ENCODE measurements at places on chromosomes 1 and 21.
A peak's percentile ranks its signal among the peaks of the same experiment; 100 is the strongest.

GRCh38 chr21:15976807-15977206 is 247.0 kb downstream of the USP25 start:
- DNase-seq: no peak

GRCh38 chr21:25298512-25299491 is 308.5 kb downstream of the MRPL39 start:
- no peak for DNase-seq

GRCh38 chr1:64502931-64503330 is 33.0 kb downstream of the CACHD1 start:
- no peak for DNase-seq

DNA sequence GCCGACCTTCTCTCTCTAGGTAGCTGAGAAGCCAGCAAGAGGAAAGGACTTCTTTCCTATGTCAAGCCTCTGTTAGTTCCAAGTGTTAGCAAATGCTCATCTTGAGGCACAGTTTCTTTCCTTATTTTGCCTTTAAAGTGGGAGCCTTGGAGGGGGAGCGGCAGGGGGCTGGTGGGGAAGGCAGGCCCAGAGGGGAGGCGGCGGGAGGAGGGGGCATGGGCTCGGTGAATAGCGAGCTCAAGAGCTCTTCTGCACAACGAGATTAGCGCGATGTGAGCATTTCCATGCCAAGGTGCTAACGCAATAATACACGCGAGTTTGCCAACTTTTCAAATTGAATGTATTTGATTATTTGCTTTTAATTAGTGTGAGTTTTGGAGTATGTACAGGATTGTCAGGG is 372.6 kb downstream of the RPS6KC1 start:
- DNase-seq: no peak

DNA sequence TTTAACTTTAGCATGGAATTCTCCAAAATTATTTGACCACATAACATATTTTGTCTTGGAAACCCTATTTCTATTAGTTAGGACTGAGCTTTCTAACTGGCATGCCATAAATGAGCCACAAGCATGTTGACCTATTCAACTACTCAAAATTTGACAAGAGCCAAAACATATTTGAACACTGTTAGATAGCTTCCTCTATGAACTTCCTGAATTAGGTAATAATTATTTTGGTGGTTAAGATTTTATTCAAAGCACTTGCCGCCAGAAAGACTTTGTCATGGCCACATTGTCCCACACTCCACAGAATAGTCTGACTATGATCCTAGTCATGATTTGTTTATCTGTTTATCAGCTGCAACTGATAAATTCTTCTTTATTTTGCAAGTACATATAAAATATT is 23.1 kb upstream of the CTPS1 start:
- DNase-seq: no peak

DNA sequence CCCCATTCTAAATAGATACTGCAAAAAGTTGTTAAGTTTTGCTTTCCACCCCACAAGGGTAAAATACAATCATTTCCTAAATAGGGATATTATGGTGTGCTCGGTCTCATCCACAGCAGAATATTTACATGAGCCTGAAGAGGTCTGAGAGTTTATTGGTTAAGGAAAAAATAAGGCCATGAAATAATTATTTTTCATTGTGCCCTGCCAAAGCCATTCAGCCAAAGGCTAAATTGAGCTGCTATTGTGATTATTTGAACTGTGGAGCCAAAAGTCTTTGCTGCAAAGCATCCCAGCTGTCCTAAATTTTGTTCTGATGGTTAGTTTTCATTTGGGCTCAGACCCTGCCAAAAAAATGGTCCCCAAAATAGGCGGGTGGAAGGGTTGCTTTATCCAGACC is 298.7 kb upstream of the ESRRG start:
- DNase-seq: no peak

GRCh38 chr1:206036663-206037455 is 13.2 kb upstream of the CTSE start:
- DNase-seq: no peak

DNA sequence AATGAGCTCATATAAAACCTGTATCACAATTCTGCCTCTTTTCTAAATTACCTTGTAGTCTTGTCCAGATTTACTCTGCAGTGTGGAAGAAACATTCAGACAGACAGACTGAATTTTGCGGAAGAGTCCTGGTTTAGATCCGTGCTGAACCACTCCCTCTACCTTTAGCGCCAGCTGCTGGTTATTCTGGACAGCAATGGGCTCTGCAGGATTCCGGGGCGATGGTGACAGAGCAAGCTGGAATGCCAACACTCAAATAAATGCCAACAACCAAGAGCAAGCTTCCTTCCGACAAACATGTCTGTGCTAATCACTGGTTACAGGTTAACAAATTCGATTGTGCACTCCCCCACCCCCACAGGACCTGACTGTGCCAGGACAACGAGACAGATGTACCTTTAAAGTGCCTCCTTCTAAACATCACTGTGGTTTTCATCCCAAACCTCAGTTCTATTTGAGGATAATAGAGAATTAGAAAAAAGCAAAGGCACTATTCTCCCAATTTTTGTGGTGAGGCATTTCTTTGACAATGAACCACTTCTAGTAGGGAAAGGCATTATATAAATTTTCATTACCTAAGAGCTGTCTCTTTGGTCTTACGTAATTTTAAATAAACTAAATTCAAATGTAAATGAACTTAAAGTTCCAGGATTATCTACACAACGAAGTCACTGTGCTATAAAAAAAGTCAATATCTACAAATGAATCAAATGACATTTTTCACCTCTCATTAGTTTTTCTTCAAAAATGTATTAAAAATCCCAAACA is 90.4 kb downstream of the INTS7 start:
- DNase-seq: no peak

GRCh38 chr1:158496374-158496773 is 24.4 kb downstream of the OR10R2 start:
- no peak for DNase-seq

GRCh38 chr1:114072246-114072645 is 81.4 kb downstream of the SYT6 start:
- no peak for DNase-seq

DNA sequence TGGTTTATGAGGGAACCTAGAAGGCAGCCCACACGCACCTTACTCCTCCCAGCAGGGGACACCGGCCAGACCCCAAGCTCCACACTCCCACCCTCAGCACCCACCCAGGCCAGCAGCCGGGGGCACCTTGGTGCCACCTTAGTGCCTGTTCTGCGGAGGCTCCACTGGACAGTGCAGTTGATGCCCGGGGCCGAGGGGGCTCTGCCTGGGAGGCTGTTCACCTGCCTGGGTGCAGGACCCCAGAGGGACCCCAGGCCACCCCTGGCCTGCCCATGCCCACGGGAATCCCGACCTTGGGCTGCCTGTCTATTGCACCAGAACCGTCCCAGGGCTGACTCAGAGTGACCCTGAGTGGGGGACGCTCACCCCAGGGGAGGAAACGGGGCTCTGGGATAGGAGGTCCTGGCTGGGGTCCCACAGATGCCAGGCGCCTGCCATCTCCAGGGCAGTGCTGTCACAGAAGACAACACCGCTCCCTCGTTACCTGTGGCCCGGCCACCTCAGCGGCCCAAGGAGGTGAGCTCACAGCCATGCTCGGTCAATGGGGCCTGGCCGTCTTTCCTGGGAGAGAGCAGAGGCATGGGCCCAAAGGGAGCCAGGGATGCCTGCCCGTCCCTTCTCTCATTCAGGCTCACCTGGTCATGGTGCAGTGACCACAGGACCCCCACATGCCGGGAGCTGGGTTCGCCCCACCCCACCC is 696 bp downstream of the SCNN1D start:
- no peak for DNase-seq

DNA sequence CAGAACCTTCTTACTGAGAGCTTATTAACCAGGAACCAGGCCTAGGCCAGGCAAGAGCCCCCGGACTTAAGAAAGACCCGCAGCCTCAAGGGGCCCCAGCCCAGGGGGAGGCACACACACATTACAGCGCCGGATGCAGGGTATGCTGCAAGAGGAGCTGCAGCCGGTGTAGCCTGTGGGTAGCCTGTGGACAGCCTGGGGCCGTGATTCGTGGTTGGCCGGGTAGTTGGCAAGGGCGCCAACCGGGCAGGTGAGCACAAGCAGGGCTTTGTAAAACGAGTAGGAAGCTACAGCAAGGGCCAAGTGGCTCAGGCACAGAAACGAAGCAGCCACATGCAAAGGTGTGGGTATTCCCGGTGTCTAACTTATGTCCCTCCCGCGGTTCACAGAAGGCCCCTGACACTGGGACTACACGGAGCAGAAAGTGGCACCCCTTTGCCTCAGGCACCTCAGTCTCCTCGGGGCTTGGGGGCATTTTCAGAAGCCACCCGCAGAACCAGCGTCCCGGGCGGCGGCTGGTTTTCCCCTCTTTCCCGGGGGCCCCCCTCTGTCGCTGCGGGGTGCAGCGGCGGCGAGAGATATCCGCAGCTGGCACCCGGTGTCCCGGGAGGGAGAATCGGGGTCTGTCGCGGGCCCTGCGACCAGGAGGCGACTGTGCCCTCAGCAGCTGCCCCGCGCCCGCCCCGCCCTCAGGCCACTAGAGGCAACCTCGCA is 40.8 kb downstream of the KIAA1614 start:
- DNase-seq: peak; percentile 25

GRCh38 chr1:39951926-39952325 is 3.0 kb upstream of the MFSD2A start:
- no peak for DNase-seq

GRCh38 chr21:35503671-35504070 is 454.6 kb upstream of the RUNX1 start:
- peak; percentile 38 for DNase-seq

DNA sequence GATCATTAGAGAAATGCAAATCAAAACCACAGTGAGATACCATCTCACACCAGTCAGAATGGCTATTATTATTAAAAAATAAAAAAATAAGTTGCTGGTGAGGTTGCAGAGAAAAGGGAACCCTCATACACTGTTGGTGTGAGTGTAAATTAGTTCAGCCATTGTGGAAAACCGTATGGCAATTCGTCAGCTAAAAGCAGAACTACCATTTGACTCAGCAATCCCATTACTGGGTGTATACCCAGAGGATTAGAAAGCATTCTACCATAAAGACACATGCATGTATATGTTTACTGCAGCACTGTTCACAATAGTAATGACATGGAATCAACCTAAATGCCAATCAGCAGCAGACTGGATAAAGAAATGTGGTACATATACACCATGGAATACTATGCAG is 42.2 kb downstream of the GIPC2 start:
- DNase-seq: no peak

DNA sequence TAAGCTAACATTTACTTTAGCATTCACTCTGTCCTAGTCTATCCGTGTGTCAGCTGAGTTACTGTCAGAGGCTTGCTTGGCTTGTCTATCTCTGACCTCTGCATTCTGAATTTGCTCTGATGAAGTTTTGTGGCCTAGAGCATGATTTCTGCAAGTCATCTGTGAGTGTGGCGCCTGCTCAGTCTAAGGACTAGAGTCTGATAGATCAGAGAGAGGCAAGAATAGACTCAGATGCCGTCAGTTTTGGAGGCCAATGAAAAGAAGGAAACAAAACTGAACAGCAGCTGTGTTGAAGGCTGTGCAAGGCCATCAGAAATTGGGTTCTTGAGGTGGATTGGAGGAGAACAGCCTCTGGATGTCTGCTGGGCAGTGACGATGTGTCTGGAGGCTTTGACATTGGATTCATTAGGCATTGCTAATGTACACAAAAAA is 573.1 kb downstream of the USP25 start:
- DNase-seq: no peak

DNA sequence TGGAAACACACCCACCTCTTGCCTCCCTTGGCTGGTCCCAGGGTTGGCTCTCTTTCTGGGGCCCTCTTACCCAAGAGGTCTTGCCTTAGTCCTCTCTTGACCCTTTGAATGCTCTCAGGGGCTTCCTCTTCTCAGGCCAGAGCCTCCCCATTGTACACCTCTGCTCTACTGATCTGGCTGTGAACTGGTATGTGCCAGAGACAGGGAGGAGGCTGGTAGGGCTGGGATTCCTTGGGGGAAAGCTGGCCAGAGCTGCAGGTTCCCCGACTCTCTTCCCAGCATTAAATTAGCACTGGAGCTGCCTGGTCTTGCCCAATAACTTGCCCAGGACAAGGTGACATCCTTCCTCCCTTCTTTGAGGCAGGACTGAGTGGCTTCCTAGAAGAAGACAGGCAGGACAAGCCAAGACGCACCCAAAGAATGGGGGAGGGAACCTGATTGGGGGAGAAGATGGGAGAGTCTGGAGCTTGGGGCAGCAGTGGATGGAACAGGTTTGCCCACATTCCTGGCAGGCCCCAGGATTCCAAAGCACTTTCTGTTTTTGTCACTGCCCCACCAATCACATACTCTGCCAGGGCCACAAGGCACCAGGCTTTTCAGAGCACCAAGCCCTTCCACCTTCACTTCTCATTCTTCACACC is 37.2 kb upstream of the CITED4 start:
- no peak for DNase-seq

GRCh38 chr1:204524986-204525385 is 8.8 kb downstream of the MDM4 start:
- DNase-seq: no peak

GRCh38 chr1:46001081-46001785 is 131.2 kb downstream of the PIK3R3 start:
- no peak for DNase-seq

- no peak for DNase-seq
Measured at GRCh38 chr1:218493986-218494385, 148.8 kb downstream of the TGFB2 start.

DNA sequence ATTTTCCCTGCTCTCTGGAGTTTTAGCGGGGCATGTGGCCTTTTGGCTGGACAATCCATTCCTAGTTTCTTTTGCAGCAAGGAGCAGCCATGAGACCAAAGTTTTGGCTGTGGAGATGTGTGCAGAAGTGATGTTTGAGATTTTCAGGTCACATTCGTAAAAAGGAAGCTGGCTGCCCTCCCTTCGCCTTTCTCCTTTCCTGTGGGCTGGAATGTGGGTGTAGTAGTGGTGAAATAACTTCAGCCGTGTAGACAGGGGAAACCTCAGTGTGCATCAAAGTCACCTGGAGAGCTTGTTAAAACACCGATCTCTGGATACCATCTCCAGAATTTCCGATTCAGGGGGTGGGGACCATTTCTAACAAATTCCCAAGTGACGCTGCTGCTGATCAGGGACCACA is 5.3 kb upstream of the GPR88 start:
- no peak for DNase-seq

- DNase-seq: no peak
Measured at GRCh38 chr1:15513192-15513591, 10.8 kb downstream of the CASP9 start.

- peak; percentile 84 for DNase-seq
Measured at GRCh38 chr1:159015440-159015909, 5.8 kb downstream of the IFI16 start.

DNA sequence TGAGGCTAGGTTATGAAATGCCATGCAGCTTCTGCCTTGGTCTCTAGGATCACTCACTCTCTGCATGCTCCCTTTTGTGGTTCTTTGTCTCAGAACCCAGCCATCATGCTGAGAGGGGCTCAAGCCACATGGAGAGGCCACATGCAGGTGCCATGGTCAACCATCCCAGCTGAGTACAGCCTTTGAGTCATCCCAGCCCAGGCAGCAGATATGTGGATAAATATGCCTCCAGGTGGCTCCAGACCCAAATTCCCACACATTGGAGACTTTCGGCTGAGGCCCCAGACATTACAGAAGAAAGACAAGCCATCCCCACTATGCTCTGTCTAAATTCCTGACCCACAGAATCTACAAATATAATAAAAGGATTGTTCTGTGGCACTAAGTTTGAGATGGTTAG is 102.0 kb downstream of the LHX9 start:
- no peak for DNase-seq
